ENCODE measurements at places on chromosomes 7 and 10. TPM values are rescaled to one million over a fixed set of nuclear protein-coding genes. Genes with fewer than 3 reads are reported as not detected.

GNAT3 gene
- total RNA-seq = not detected

UTF1 gene
- not detected for total RNA-seq

PNLIPRP3 gene
- total RNA-seq = not detected

ESYT2 gene
- total RNA-seq = 115 TPM

HERC4 gene
- 69.2 TPM for total RNA-seq

PLAC9 gene
- not detected for total RNA-seq

IFIT1 gene
- total RNA-seq = 6.1 TPM

PALD1 gene
- not detected for total RNA-seq

ADAM12 gene
- 3.8 TPM for total RNA-seq

RET gene
- total RNA-seq = 0.37 TPM

MACC1 gene
- total RNA-seq = 1.0 TPM

JCAD gene
- total RNA-seq = 0.05 TPM

CDH23 gene
- total RNA-seq = 5.6 TPM

CALN1 gene
- total RNA-seq = 0.52 TPM

FOXI2 gene
- total RNA-seq = not detected

TAC1 gene
- not detected for total RNA-seq

FZD8 gene
- total RNA-seq = 0.12 TPM

LRRN3 gene
- 1.7 TPM for total RNA-seq

HGF gene
- 0.57 TPM for total RNA-seq

ARHGAP22 gene
- total RNA-seq = 0.42 TPM

ZPBP gene
- not detected for total RNA-seq

XRCC2 gene
- 1.1 TPM for total RNA-seq

LANCL2 gene
- total RNA-seq = 7.6 TPM

STAG3 gene
- 6.2 TPM for total RNA-seq

CALHM3 gene
- not detected for total RNA-seq

TMED4 gene
- 97.5 TPM for total RNA-seq

CH25H gene
- 1.6 TPM for total RNA-seq

RASSF4 gene
- total RNA-seq = 1.3 TPM

CYP2C8 gene
- total RNA-seq = not detected

FUOM gene
- 7.1 TPM for total RNA-seq

NPY gene
- not detected for total RNA-seq

NOD1 gene
- 24.8 TPM for total RNA-seq

GALNT17 gene
- not detected for total RNA-seq

ADAM22 gene
- total RNA-seq = 1.2 TPM

TAS2R3 gene
- 0.59 TPM for total RNA-seq

GPR158 gene
- total RNA-seq = not detected

HOXA1 gene
- total RNA-seq = 1.4 TPM

ZNF655 gene
- 148 TPM for total RNA-seq

LIPM gene
- not detected for total RNA-seq

MMP21 gene
- total RNA-seq = 0.59 TPM

DENND11 gene
- total RNA-seq = 47.7 TPM

All from CD4-positive, CD25-positive, alpha-beta regulatory T cell (primary cell).